ENCODE measurements at places on chromosomes 3 and 15.

- no peak for DNase-seq
These were observed 31.9 kb downstream of the SLMAP start for GRCh38 chr3:57787867-57788623.

- DNase-seq: no peak
These were observed 21.4 kb upstream of the NR2C2 start for GRCh38 chr3:14925729-14926591.

GRCh38 chr3:108552267-108553159 lies 36.7 kb downstream of the CIP2A start:
- no peak for DNase-seq

GRCh38 chr15:34336991-34337556 lies 507 bp downstream of the SLC12A6 start:
- DNase-seq: peak; percentile 17

GRCh38 chr3:188417766-188418165 lies 263.8 kb downstream of the LPP start:
- no peak for DNase-seq

- DNase-seq: no peak
These were observed 383.7 kb downstream of the GAP43 start for GRCh38 chr3:116007000-116007399.

- no peak for DNase-seq
These were observed 203.0 kb downstream of the TIGIT start for GRCh38 chr3:114496874-114497273.

GRCh38 chr3:13713396-13713795 lies 164.5 kb downstream of the FBLN2 start:
- no peak for DNase-seq

- no peak for DNase-seq
These were observed 53.6 kb upstream of the LRRFIP2 start for GRCh38 chr3:37227870-37228549.

DNA sequence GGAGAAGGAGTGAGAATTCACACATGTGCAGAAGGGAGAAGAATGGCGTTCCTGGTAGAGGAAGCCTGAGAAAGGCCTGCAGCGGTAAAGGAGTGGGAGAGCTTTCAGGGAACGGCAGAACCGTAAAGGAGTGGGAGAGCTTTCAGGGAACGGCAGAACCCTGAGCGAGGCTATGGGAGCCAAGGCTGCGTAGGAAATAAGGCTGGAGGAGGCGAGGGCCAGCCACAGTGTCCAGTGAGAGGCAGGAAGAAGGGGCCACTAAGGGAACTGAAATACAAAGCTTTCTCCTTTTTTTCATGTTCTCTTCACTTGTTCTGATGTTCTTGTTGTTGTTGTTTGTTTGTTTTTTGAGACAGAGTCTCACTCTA lies 41.6 kb downstream of the GOLGA6L10 start:
- no peak for DNase-seq

DNA sequence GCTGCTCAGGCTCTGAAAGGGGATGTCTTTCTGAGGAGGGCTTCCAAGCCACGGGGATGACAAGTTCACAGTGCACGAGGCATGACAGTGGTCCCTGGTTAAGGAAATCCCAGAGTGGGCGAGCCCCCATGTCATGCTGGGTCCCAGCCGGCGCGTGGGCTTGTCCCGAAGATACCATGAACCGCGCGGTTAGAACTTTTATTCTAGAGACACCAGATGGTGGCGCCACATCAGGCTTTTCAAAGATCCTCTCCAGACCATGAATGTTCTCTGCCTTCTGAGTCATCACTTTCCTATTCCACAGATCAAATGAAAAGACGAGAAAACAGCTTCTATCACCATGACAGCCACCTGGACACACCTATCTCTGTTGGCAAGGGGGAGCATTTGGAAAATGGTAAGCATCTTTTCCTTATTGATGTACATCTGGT lies 227.8 kb upstream of the LYSMD4 start:
- DNase-seq: no peak

DNA sequence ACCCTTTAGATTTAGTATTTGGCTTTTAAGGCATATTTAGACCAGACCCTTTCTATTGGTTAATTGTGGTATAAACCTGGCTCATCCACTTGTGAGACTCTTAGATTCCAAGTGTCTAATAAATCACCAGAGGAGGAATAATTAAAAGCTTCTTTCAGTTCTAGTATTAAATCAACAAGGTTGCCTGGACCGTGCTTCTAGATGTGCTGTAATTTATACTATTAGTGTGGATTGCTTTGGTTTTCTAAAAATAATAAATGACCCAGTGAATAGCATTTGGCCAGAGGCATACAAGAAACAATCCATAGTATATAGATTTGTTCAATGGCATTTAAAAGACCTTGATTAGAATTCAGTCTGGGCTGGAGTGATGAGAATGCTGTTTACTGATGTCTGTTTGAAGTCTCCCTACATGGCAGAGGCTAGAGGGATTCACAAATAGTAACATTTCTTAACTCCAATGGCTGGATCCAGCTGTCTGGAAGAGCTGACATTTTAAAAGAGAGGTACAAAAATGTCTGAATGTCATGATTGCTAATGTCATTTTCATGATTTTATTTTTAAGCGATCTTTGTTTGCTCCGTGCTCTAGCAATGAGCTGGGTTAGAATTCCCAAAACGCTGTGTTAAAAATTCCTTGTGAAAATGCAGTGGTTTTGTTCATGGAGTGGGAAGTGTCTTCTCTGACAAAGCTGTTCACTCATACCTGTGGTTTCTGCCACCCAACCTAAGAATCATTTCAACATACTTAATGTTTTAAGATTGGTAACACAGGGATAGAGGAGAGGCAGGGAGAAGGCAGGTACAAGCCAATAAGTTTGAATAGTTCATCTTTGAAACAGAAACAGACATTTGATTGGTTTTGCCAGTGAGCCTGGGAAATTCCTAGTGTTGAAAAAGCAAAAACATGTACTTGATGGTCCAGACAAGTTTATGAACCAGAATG lies 89.9 kb downstream of the RBMS3 start:
- no peak for DNase-seq

GRCh38 chr3:133505813-133506212 lies 67.7 kb upstream of the CDV3 start:
- no peak for DNase-seq

GRCh38 chr15:70164910-70165715 lies 67.4 kb upstream of the TLE3 start:
- DNase-seq: no peak

DNA sequence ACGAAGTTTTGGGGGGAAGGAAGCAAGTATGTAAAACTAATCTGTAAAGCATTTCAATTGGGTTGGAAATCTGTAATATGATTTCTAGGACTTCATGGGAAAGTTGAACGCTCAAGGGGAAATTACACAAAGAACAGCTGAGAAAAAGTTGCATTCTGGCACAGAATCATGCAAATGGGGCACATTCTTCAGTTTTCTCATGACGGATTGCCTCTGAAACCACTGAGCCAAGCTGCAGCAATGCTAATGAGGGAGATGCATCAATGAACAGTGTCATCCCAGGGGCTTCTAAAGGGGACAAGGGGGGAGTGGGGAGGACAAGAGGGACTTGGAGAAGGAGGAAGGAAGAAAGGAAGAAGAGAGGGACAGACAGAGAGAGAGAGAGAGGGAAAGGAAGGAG lies 291.4 kb upstream of the ATP11B start:
- no peak for DNase-seq

GRCh38 chr15:69664572-69665571 lies 212.3 kb downstream of the RPLP1 start:
- DNase-seq: no peak

- peak; percentile 81 for DNase-seq
These were observed 42.9 kb downstream of the TBC1D2B start for GRCh38 chr15:78034495-78035191.

DNA sequence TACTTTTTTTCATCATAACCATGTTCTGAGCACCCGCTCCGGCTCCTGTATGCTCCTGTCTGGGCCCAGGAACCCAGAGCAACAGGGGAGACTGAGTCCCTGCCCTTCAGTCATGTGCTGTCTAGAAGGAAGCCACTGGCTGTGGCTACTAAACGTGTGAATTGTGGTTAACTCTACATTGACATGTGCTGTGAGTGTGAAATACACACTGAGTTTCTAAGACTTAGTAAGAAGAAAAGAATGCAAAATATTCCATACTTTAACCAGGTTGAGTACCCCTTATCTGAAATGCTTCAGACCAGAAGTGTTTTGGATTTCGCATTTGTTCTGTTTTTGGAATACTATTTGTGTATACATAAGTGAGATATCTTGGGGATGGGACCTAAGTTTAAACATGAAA lies 42.8 kb upstream of the CGNL1 start:
- DNase-seq: no peak

All from stimulated activated CD4-positive, alpha-beta T cell treated with anti-CD3 and anti-CD28 coated beads, Interleukin-2, amount 100 ng/mL, for 24 hours (primary cell).